ENCODE measurements at places on chromosomes 1 and 21.
A peak's percentile ranks its signal among the peaks of the same experiment; 100 is the strongest.

DNA sequence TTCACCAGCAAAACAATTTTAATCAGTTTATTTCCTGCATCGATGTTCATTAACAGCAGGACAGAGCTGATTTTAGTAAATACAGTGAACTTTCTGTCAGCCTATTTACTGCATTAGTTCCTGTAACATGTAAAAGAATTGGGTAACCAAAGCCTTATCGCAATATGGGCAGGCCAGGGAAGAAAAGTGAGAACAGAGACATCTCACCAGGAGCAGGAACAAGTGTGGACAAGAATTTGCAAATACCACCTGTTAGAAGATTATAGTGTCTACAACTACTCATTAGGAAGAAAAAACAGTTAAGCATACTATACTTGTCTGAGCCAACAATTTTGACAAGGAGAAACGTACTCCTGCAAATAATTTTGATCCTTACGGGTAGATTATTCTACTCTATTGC is 1293.9 kb downstream of the PLA2G4A start:
- DNase-seq: no peak

DNA sequence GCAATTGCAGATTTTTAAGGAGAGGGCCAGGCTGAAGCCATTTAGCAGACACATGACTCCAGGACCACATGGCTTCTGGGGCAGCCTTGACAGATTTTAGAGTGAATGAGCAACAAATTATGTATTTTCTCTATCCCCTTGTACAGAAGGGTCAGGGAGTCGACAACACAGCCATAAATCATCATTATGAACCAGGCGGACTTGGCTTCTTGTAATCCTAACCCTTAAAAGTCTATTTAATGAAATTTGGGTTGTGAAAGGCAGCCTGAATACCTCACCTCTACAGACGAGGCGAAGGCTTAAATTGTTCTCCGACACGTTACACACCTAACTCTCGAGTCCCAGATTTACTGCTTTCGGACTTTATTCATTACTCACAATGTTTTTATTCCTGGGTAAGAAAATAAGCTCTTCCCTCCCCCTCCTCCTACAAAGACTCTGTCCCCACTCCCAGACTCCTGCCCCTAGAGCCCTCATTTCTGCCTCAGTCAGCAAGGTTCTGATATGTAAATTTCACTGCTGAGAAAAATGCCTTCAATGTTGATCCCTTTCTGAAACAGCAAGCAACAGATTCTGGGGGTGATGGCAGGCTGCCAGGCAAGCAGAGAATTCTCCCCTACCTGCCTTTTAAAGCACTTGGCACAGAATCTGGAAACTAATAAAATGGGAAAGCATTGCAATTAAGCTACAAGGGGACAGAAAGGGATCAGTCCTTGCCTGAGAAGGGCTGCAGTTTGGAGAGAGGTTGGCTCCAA is 51.6 kb downstream of the PLPP3 start:
- DNase-seq: peak; percentile 17

GRCh38 chr1:12112711-12113161 is 49.6 kb downstream of the TNFRSF8 start:
- DNase-seq: no peak

- DNase-seq: no peak
These were observed 2084.5 kb downstream of the MRPL39 start for GRCh38 chr21:23522751-23523150.

- DNase-seq: no peak
These were observed 782 bp upstream of the SDE2 start for GRCh38 chr1:225999912-226000337.

DNA sequence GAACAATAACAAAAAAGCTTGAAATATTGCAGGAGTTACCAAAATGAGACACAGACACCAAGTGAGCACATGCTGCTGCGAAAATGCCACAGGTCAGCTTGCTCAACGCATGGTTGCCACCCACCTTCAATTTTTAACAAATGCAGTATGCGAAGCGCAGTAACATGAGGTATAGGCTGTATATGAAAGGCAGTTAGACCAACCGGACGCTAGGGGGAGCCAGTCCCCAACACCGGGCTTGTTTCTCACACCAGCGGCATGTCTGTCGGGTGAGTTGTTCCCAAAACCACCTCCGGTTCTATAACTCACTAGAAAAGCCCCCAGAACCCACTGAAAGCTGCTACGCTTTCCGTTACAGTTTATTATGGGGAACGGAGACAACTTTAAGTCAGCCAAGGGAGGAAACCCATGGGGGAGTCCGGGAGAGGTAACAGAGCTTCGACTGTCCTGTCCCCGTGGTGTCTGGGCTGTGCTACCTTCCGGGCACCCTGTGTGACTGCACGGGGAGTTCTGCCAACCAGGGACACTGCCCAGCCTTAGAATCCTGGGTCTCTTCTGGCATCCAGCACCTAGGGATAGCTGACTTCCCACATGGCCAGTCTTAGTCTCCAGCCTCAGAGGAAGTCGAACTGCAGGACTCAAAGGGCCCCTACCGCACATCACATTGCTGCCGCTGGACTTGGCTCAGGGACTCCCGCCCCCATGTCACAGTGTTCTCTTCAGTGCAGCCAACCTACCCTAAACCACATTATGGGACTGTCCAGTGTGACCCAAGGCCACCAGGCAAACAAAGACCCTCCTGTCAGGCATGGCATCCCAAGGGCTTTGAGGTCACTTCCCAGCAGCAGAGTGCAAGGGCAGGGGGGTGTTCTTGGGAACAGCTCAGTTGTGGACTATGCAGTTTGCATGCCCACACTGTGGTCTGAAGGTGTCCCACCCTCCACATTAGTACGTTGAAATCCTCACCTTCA is 14.0 kb downstream of the RNF187 start:
- DNase-seq: peak; percentile 80

GRCh38 chr1:111176678-111177077 is 23.8 kb downstream of the DENND2D start:
- no peak for DNase-seq

GRCh38 chr1:91872559-91873081 is 13.3 kb downstream of the TGFBR3 start:
- peak; percentile 33 for DNase-seq

DNA sequence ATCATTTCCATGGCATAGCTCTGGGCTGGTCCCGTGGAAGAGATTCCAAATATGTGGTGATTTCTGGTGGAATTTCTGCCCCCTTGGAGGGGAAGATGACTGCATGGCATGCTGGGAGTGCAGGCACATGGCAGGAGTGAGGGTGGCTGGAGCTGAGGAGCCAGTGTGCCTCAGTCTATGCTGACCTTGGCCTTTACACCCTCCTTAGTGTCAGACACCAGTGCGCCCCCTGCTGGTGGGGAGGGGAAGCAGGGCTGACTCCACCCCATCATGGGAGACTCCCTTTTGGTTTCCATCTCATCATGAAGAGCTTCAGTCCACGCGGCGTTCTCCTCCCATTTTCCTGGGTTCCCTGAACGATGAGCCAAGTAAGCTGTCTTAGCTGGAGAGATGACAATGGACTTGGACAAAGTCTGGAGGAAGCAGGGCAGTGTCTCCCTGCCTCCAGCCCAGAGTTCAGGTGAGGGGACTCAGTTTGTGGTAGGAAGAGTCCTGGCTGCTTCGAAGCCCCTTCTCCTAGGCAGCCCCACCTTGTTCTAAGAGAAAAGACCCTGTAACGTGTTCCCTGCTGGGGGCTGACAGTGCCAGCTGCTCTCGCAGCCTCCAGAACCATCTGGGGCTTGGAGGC is 10.3 kb downstream of the ALX3 start:
- DNase-seq: peak; percentile 10

DNA sequence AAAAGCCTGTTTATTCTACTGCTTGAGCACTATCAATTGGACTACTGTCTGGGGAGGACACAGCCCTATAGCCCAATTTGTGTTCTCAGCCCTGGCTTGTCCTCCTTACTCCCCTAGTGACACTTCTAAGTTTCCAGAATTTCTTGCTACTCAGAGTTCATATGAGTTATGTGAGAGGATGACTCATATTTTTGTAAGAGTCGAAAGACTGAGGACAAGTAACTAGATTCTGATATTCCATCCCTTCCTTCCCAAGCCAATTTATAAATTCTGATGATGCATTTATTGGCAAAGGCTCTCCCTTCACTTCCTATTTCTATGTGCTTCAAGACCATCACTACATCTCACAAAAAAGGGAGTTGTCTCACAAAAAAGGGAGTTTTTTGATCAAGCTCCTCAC is 422.2 kb upstream of the DEPDC1 start:
- DNase-seq: no peak

GRCh38 chr1:169594391-169594790 is 8.1 kb upstream of the F5 start:
- no peak for DNase-seq

DNA sequence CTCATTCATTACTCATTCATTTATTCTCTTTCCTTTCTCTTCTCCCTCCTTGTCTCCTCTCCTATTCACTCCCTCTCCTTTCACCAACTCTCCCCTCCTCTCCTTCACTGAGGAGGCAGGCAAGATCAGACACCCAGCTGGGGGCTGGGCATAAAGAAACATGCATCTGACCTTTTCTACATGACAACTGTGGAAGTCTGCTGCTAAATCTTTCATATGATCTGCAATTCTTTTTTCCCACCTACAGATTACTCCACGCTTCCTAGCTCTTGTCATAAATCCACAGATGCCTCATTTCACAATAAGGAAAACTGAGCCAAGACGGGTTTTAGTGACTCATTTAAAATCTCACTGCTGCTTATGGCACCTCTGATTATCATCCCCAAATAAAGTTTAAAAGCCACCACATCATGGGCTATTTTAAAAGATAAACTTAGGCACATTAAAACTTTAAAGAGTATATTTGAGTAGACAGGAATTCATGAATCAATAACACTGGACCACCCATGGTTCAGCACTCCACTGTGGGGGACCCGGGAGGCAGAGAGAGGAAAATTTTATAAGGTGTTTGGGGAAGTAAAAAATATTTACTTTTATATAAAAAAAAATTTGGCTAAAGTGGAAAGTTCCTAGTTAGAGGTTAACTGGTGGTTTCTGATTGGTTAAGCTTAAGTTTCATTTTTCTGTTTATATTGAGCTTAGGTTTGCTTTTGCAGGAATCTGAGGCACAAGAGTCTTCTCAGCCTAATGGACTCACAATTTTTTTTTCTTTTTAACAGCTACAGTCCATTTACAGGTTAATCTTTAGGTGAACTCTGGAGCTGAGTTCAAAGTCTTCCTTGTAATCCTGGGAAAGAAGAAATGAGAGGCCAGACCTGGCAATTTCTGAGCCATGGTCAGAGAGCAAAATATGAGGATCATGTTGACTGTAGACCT is 55.8 kb upstream of the DNAH14 start:
- DNase-seq: no peak

DNA sequence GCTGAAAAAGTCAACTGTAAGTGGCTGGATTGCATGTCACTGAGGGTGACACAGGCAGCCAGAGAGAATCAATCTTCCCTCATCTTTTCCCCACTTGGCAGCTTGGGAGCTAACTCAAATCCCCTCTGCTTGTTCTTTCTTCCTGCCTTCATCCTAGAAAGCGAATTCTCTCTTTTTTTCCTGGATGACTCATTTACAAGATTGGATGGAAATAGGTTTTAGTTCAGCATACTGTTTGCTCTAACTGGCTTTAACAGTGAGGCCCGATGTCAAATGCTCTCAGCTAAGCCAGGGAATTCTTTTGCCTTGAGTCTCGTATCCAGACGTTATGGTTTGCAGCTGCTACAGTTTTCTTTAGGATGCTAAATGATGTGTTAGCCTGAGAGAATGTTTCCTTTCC is 72.7 kb downstream of the HUNK start:
- no peak for DNase-seq

- no peak for DNase-seq
These were observed 42.1 kb downstream of the TRIM33 start for GRCh38 chr1:114468710-114469468.

DNA sequence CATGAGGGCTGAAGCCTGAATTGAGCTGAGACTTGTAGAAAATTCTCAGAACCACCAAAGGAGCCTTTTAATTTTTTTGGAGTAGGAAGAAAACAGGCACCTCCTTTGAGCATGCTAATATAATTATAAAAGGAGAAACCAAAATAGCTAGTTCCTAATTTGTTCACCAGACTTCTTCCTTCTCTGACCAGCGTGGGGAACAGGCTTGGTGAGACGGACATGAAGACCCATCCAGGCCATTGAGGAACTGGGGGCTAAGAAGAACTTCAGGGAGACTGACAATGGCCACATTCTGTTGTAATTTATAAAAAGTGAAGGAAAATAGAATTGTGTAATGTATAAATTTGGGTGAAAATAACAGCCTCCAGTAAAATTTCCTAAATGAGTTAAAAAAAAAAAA is 62.6 kb downstream of the MAN1C1 start:
- DNase-seq: no peak

DNA sequence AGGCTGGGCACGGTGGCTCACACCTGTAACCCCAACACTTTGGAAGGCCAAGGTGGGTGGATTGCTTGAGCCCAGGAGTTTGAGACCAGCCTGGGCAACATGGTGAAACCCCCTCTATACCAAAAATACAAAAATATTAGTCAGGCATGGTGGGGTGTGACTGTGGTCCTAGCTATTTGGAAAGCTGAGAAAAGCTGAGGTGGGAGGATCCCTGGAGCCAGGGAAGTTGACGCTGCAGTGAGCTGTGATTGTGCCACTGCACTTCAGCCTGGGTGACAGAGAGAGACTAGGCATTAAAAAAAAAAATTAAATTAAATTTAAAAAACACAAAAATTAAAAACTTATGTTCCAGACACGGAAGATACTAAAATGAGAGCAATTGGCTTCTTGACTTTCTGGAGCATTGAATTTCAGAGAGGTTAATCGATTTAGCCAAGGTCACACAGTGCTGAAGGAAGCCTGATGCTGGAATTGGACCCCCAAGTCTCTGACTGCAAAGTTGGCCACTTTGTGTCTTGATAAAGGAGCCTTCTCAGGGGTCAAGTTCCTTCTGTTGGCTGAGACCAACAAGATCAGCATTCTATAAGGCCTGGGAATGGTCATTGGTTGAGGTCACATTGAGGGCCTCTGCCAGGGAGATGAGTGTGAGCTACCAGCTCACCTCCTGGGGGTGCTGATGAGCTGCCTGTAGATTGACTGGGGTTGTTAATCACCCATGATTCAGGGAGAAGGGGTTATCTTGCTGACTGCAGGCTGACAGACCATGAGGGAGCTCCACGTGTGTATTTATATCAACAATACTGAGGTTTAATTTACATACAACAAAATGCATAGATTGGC is 54.3 kb downstream of the RPS6KA1 start:
- DNase-seq: no peak

GRCh38 chr1:233661376-233662159 is 47.7 kb downstream of the KCNK1 start:
- no peak for DNase-seq
